NCI-H774 (cell line): ENCODE measurements at places on chromosomes 11 and 22.

DNA sequence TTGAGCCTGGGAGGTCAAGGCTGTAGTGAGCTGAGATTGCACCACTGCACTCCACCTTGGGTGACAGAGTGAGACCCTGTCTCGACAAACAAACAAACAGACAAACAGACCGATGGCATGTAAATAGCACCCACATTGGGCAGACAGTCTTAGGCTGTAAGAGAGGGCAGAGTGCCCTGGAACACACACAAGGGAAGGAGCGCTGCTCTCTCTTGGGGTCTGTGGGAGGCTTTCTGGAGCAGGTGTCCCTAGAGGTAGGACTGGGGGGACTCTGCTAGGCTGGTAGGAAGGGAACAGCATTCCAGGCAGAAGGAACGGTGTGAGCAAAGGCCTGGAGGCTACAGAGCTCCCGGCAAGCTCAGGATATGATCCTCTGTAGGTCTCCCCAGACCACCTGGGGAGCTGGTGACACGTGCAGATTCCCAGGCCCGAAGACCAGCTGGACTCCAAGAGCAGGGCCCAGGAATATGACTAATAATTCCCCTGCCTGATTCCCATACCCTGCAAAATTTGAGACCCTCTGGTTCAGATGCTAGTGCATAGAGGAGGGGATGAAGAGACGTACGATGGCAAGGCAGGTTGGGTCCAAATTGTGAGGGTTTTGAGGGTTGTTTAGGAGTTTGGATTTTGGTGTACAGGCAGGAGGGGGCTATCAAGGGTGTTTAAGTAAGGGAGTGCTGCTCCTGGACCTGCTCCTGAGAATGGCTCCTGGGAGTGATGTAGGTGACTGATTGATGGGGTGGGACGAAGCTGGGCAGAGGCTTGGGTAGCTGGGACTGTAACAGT, 11.6 kb downstream of the SMIM38 start:
- DNase-seq, result no peak

- DNase-seq, result no peak
Observed at GRCh38 chr22:30219049-30219654, 27.4 kb downstream of the LIF start.

DNA sequence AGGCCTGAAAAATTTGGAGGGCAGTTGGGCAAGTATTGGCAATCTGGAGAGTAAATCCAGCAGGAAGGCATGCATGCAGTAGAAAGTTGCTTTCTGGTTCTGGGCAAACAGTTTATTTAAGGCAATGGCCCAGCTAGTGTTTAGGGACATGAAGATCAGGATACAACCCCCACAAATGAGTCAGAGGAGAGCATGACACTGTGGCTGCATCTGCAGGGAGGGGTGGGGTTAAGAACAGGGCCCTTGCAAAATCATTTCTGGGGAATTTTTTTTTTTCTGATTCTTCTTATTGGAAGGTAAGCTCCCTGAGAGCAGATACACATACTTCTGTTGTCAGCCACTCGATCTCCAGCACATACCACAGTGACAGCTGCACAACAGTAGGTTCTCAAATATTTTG, 61.1 kb downstream of the FDX1 start:
- no peak for DNase-seq

- no peak for DNase-seq
Observed at GRCh38 chr11:64186492-64187165, 658 bp downstream of the STIP1 start.

DNA sequence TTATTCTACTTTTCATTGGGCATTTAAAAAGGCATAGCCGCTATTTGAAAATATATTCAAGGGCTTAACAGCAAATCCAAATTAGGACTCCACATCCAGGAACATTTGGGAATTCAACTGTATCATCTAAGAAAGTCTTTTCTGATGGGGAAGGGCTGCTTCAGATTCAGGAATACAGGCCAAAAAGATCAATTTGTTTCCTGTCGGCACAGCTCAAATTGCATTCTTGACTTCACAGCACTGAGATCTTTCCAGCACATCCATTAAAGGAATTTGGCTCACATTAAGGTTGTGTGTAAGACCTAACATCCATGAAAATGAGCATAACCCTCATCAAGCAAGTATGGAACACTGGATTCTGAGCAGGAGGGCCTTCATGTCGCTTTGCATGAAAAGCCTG, 1169.5 kb upstream of the CCDC90B start:
- no peak for DNase-seq

GRCh38 chr11:29119707-29120618, 896.9 kb downstream of the KCNA4 start:
- DNase-seq, result no peak

GRCh38 chr11:122598971-122599370, 56.6 kb upstream of the UBASH3B start:
- no peak for DNase-seq

- no peak for DNase-seq
Observed at GRCh38 chr22:29208879-29209623, 3.4 kb downstream of the EMID1 start.

GRCh38 chr11:128515086-128515485, 72.3 kb downstream of the ETS1 start:
- no peak for DNase-seq

- DNase-seq, result no peak
Observed at GRCh38 chr11:103344886-103345285, 235.7 kb downstream of the DYNC2H1 start.

DNA sequence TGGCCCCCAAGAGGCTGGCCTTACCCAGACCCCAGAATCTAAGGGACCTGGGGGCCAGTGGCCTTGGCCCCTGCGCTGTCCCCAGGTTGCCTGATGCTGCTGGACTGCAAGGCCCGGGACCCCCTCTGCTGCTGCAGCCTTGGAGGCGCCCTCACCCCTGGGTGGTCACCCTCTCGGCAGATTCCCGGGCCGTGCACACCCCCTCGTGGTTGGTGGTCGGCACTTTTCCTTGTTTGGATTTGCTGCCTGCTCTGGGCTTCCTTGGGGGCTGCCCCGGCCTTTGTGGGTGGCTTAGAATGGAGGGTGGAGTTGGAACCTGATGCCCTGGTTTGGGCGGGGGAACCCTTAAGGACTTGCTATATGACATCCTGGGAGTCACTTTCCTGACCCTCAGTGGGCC, 5.3 kb downstream of the RIN1 start:
- no peak for DNase-seq

GRCh38 chr11:102323542-102324251, 6.4 kb downstream of the BIRC3 start:
- DNase-seq, result no peak

DNA sequence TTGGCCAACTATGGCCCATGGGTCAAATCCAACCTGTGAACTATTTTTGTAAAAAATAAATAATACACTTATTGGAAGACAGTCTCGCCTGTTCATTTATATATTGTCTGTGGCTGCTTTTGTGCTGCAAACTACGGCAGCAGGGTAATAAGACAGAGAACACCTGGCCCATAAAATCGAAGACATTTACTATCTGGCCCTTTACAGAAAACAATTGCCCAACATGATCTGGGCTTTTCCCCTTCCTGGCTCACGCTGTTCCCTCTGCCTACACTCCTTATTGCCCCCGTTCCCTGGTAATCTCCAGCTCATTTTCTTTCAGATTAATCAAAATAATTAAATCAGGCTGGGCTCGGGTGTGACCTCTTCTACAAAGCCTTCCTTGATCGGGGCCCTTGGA, 5.6 kb downstream of the PLAAT2 start:
- no peak for DNase-seq

DNA sequence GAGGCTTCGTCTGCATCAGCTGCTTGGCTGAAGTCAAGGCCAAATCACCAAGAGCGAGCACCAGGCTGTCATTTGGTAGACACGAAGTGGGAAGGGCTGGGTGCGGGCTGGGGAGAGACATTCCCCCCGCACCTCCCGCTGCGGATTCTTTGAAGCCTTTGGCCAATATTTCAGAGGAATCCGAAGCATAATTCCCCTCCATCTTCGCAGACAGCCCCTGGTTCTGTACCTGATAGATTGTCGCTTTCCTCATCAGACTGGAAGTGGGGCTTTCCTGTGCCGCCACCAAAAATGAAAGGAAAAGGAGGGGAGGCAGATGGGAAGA, 15.3 kb downstream of the BLID start:
- DNase-seq, result no peak

DNA sequence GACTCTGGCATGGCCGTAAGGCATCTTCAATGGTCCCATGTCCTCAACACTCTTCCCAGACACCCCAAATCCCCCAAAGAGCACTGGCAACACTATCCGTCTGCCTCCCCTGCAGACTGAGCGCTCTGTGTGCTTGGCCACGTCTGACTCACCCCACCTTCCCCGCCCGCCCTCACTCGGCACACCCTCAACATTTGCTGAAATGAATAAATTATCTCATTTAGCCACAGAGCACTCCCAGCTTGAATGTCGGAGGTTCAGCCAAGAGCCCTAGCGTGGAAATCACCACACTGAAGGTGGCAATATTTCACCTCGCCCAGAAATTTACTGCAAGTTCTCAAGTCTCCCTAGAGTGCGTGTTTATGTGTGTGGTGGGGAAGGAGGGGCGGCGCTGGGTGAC, 46.6 kb upstream of the TCF20 start:
- no peak for DNase-seq

GRCh38 chr22:17007257-17007656, 765 bp downstream of the GAB4 start:
- no peak for DNase-seq

DNA sequence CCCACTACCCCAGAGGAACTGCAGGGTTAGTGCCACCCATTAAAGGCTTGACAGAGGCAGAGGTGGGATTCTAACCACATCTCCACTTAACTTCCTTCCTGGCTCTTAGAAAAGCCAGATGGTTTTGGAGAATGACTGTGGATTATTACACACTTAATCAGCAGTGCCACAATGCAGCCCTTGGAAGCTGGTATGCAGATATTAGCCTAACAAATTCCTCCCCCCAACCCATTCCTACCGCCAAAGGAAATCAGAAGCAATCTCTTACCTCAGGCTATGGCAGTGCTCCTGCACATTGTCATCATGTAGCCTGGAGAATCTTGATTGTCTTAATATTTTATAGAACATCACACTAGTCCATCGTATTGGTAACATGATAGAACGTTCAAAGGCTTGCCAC, 23.2 kb upstream of the NRGN start:
- no peak for DNase-seq
